ENCODE measurements at places on chromosomes 12 and 14. TPM values are rescaled to one million over a fixed set of nuclear protein-coding genes. Genes with fewer than 3 reads are reported as not detected.

DNA sequence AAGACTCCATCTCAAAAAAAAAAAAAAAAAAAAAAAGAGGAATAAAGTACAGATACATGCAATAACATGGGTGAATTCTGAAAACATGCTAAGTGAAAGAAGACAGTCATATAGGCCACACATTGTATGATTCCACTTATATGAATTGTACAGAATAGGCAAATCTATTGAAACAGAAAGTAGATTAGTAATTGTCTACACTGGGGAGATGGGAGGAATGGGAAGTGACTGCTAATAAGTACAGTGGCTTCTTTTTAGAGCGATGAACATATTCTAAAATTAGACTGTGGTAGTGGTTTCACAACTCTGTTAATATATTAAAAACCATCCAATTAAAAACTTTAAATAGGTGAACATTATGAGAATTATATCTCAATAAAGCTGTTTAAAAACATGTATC is 74.4 kb downstream of the ANKS1B start:
- DNase-seq: no peak

DNA sequence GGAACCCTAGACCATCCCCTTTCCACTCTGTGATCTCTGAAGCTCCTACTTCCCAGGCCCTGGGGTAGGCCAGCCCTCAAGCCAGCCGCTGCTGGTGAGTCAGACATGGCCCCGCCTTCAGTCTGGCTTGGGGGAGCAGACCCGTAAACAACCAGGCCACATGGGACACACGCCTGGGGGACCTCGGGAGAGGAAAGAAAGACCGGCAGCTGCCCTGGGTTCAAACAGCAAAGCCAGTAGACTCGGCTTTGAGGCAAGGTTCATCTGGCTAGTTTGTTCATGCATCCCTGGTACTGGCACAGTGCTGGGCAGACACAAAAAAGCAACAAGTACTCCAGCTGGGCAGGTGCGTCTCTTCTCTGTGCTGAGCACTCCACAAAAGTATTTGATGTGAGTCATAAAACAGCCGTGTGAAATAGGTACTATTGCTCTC is 101.9 kb downstream of the SETD3 start:
- no peak for DNase-seq

The PLBD1 gene
- 0.34 TPM for total RNA-seq

The KCNK13 gene
- total RNA-seq: 0.05 TPM

The SSTR1 gene
- total RNA-seq: 0.33 TPM

The CLEC1A gene
- total RNA-seq: 26.2 TPM

All from dermis blood vessel endothelial cell (primary cell).